ENCODE measurements at places on chromosomes 3 and 15.

DNA sequence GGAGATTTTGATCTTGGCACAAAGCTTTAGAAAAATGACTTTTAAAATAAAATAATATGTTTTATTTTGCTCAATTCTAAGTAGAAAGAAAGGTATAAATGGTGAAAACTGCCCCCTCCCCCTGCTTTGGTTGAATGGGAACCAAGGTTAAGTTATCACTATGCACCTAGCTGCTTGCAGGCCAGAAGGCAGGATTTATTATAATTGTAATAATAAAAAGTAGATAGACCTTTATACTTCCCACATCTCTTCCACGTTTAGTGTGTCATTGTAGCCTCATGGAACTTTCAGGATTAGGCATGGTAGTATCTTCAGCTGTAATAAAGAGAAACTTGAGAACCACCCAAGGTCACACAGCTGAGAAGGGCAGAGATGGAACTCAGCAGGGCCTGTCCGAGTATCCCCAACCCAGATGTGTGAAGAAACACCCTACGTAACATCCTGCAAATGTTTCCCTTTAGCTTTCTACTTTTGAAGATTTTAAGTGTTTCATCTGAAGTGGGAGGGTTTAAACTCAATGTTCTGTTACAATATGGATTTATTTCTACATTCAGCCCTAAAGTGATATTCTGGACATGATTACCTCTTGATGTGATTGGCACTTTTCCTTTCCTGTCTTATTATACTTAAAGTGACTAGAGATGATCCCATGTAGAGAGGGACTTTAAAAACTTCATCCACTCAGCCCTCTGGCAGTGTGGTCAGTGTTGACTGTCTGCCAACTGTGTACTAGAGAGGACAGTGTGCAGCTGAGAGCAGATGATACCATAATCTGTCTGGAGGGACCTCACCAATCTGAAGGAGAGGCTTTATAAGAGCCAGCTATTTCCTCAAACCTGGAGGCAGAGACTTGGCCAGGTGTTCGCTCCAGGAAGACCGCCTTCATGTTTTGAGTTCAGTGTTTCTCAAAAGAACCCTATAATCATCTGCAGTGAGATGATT, 282.5 kb upstream of the TRIM42 start:
- DNase-seq: no peak

- DNase-seq: no peak
These were observed 19.0 kb downstream of the USP13 start for GRCh38 chr3:179671747-179672242.

GRCh38 chr15:74565381-74566085, 24.5 kb downstream of the ARID3B start:
- DNase-seq: no peak

DNA sequence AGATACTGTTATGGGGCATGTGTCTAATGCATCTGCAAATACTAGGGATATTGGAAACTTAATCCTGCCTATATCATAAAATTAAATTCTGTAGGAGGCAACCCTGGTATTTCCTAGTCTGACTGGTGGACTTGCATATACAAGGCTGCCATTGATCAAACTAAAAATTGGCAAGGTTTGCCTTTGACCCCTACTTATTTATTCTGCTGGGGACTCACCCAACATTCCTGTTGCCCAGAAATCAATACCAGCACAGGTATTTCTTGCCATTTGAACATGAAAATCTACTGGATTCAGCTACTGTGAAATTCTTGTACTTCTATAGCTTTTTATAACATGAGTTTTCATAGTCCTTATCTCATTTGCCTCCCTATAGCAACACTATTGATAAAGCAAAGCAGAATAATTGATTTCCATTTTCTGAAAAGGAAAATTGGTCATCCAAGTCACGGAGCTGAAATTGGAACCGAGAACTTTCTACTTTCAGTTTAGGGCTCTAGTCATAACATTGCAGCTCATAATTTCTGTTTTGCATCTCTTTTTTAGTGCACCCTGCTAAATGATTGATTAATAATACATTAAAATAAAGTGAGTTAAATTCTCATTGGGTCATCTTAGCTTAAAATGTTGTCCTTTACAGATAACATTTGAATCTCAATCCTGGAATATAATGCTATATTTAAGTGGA, 365.2 kb downstream of the MFSD1 start:
- no peak for DNase-seq

DNA sequence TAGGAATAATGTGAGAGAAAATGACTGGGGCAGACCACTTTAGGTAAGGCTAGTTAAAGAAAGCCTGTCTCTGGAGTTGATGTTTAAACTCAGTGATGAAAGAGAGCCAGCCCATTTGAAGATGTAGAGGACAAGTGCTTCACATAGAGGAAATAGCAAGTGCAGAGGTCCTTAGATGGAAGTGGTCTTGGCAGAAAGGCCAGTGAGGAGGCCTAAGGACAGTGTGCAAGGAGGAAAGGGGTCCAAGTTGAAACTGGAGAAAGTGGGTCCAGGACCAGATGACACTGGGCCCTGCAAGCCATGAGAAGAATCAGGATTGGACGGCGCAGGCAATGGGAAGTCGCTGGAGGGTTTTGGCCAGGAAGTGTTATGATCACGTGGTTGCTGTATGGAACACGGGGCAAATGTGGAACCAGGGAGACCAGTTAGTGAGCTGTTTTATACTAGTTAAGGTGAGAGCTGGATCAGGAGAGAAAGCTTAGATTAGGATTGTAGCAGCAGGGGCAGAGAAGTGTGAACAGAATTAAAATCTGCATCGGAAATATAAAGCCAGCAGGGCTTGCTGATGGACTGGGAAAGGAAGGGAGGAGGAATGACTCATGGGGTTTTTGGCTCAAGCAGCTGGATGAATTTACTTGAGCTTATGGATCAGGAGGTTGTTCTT, 48.0 kb upstream of the SCAANT1 start:
- no peak for DNase-seq

GRCh38 chr15:61051569-61052031, 177.5 kb downstream of the RORA start:
- DNase-seq: no peak

DNA sequence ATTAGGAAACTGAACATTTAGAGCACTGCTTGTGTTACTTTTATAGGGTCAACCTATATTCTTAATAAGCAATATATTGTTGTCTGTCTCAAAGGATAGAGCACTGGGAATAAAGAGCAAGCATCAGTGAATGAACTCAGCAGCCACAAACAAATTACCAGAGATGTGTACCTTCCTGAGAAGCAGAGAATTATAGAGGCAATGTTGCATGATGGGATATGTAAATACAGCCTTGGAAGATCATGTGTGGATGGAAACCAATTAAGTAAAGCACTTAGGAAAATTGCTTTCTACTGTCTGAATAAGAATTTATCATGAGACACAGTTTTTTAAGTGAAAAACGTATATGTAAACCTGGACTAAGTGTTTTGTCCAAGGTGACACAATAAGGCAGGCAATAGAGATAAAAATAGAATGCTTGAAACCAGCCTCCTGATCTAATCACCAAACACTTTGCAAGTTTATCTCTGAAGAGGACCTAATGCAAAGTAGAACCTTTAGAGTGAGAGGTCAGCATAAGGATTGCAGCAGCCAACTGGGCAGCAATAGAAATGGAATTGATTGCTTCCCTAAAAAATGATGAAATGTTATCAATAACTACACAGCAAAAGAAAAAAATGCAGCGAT, 848.0 kb downstream of the TUSC7 start:
- no peak for DNase-seq

DNA sequence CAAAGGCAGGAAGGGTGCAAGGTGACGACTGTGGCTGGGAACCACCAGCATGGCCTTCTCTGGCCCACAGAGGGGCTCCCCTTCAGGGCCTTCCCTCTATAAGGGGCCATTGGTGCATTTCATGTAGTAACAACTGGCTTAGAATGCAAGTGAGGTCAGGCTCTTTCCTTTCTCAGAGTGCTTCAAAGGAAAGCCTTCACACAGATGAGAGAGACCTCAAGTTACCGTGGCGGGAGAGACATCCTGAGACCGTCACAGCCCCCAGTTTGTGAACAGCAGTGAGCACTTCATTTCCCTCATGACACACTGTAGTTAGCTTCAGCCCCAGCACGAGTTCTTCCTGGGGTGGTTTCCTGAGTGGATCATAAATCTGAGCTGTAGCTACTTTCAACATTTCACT, 96.6 kb upstream of the LIMD1 start:
- DNase-seq: no peak

- DNase-seq: no peak
These were observed 29.4 kb upstream of the ARID3B start for GRCh38 chr15:74511583-74511982.

DNA sequence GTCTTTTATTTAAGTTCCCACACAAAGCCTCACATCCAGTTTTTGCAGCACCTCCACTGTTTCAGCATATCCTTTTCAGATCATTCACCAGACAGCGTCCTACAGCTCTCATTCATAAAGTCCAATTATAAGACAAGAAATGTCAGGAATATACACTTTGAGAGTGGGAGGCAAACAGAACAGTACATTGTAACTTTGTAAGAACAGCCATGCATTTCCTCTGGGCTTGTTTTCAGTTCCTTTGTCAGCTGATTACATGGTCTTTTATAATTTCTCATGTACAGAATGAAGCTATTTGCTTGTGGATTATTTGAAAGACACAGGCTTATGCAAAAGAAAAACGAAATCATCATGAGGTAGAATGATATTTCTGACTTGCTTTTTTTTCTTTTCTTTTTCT, 85.7 kb downstream of the SOX2 start:
- no peak for DNase-seq

GRCh38 chr3:123432832-123433523, 15.9 kb downstream of the ADCY5 start:
- DNase-seq: no peak

GRCh38 chr3:111676211-111677006, 81.3 kb upstream of the ZBED2 start:
- DNase-seq: no peak

DNA sequence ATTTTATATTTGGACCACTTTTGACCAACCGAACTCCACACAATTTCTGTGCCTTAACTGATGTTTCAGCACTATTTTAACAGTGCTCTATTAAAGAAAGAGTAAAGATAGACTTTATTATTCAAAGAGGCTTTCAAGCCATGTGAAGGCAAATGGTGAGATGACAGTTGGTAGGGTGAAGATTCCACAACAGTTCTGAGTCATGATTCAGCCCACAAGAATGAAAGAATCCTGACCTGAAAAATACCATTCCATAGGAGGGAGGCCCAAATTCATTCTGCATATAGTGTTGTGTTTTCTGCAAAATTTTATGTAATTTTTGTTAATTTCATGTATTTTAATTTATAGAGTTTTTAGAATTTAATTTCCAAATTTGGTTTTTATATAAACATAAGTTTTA, 135.6 kb upstream of the STAC start:
- DNase-seq: no peak

GRCh38 chr3:38648024-38648658, 1.3 kb downstream of the SCN5A start:
- no peak for DNase-seq

All from amygdala (tissue), 56 donors.